ENCODE measurements at places on chromosomes 11 and 22. TPM values are rescaled to one million over a fixed set of nuclear protein-coding genes. Genes with fewer than 3 reads are reported as not detected.

DNA sequence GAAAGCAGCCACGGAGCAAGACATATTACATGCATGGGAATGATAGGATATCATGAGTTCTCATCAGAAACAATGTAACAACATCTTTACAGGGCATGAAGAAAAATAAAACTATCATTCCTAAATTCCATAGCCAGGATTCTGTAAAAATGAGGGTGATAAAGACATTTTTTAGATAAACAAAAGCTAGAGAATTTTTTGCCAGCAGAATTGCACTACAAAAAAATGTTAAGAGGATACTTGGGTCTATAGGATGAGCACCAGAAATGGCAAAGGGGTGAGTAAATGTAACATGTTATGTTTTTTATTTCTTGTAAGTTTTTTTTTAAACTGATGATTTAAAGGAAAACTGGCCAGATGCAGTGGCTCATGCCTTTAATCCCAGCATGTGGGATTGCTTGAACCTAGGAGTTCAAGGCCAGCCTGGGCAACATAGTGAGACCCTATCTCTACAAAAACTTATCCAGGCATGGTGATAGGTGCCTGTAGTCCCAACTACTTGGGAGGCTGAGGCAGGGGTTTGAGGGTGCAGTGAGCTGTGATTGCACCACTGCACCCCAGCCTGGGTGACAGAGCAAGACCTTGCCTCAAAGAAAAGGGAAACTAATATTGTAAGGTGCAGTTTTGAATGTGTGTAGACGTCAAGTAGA, 33.2 kb downstream of the TBX1 start:
- H3K4me1 ChIP-seq: no peaks in the 10 kb centered on the region
- H3K36me3 ChIP-seq: no peaks in the 10 kb centered on the region
- H3K27me3 ChIP-seq: no peaks in the 10 kb centered on the region
- H3K4me3 ChIP-seq: no peak overlapping the region
- no peak overlapping the region for H3K27ac ChIP-seq

DNA sequence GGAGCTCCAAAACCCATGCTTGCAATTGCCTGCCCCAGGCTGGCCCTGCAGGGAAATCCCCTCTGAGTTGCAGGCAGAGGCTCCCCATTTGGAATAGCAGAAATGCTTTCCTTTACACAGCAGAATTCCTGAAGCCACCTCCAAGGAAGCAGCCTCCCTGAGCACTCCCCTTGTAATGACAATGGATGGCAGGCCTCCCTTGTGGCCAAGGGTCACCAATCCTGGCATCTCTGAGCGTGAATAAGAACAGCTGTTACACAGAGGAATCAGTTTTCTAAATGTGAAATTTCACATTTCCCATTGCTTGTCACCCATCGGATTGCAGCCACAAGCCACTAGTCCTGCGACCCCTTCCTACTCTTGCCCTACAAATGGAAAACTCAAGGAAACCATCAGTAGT, 107.6 kb downstream of the GALNT18 start:
- H3K27me3 ChIP-seq: no peaks in the 10 kb centered on the region
- H3K4me3 ChIP-seq: no peak overlapping the region
- peaks cover 2% of the 10 kb centered on the region for H3K4me1 ChIP-seq
- no peak for DNase-seq

The PLCB3 gene
- total RNA-seq: 104 TPM

DNA sequence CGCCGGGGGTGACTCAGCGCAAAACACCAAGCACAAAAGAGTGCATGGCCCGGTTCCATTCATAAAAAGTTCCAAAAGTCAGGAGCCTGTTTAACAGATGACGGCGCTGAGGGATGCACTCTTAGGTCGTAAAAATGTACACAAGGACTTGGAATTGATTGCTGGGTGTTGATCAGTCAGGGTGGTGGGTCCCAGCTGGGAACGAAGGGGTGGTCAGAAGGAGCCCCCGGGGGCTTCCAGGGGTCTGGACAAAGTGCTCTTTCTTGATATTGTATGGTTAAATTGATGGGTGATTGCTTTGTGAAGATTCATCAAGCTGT, 20.7 kb downstream of the IFITM10 start:
- no peaks in the 10 kb centered on the region for H3K4me1 ChIP-seq
- H3K27me3 ChIP-seq: no peaks in the 10 kb centered on the region

GRCh38 chr11:58216476-58216875, 4.0 kb downstream of the OR1S1 start:
- no peak overlapping the region for H3K27ac ChIP-seq
- H3K4me3 ChIP-seq: no peak overlapping the region
- DNase-seq: no peak
- H3K4me1 ChIP-seq: no peaks in the 10 kb centered on the region

DNA sequence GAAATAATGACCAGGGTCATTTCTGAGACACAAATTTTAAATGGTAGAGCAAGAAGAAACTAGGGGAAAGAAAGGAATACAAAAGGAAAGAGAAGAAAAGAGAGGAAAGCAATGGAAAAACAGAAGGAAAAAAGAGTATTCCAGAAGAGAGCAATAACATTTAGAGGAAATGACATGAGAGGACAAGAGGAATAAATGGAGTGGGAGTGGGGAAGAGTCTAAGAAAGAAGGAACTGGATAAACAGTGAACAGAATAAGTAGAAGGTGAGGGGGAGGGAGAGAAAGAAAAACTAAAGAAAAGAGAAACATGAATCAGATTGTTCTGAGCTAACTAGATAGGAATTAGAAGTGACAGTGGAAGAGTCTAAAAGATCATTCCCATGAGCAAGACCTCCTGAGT, 28.4 kb downstream of the PRDM10 start:
- no peaks in the 10 kb centered on the region for H3K36me3 ChIP-seq
- H3K27ac ChIP-seq: no peak overlapping the region
- H3K4me3 ChIP-seq: no peak overlapping the region
- H3K27me3 ChIP-seq: no peaks in the 10 kb centered on the region
- DNase-seq: no peak
- H3K4me1 ChIP-seq: no peaks in the 10 kb centered on the region

The TMEM135 gene
- total RNA-seq: 24.8 TPM

- no peaks in the 10 kb centered on the region for H3K4me1 ChIP-seq
- DNase-seq: no peak
- H3K4me3 ChIP-seq: no peak overlapping the region
- no peaks in the 10 kb centered on the region for H3K27me3 ChIP-seq
Observed at GRCh38 chr11:116916052-116916451, 78.6 kb upstream of the APOA1 start.

- DNase-seq: no peak
- H3K27ac ChIP-seq: no peak overlapping the region
- H3K4me3 ChIP-seq: no peak overlapping the region
- no peaks in the 10 kb centered on the region for H3K4me1 ChIP-seq
Observed at GRCh38 chr22:22927888-22928665, 40.5 kb downstream of the IGLL5 start.

DNA sequence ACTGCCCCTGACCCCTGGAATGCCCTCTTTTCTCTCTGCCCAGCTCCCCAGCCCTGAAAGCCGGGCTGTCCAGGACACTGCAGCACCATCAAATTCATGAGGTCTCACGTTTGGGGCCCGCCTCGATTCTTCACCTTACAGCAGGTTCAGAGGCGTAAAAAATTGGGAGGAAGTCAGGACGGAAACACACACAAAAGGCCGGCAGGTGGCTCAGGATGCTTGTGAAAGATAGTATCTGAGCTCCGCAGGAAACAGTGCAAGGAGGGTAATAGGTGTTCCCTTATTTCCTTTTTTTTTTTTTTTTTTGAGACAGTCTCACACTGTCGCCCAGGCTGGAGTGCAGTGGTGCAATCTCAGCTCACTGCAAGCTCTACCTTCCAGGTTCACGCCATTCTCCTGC, 4.1 kb downstream of the RFPL2 start:
- peaks cover 11% of the 10 kb centered on the region for H3K4me1 ChIP-seq
- H3K27me3 ChIP-seq: peaks cover 34% of the 10 kb centered on the region
- no peaks in the 10 kb centered on the region for H3K36me3 ChIP-seq
- DNase-seq: no peak
- no peak overlapping the region for H3K27ac ChIP-seq
- no peak overlapping the region for H3K4me3 ChIP-seq

The GRM5 gene
- total RNA-seq: 0.43 TPM

GRCh38 chr11:61554172-61554988, 26.5 kb downstream of the SYT7 start:
- no peak for DNase-seq
- no peak overlapping the region for H3K27ac ChIP-seq
- peaks cover 21% of the 10 kb centered on the region for H3K27me3 ChIP-seq
- H3K4me1 ChIP-seq: peaks cover 9% of the 10 kb centered on the region
- no peaks in the 10 kb centered on the region for H3K36me3 ChIP-seq
- H3K4me3 ChIP-seq: no peak overlapping the region

DNA sequence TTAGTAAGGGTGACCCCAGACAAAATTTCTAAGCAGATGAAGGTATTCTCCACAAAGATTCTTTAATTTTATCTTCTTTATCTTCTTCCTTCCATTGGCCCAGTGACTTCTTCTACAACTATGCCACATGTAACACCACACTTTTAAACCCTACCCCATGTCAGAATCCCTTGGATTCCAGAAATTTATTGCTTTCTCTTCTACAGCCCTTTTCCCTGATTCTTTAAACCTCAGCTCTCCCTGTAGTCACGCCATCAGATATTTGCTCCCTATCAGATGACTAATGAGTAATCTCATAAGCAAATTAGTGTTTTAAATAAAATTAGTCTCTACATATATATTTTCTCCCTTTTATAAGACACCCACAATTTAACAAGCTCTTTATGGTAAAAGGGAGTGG, 423.4 kb upstream of the CHORDC1 start:
- no peak overlapping the region for H3K4me3 ChIP-seq
- no peaks in the 10 kb centered on the region for H3K27me3 ChIP-seq
- no peak for DNase-seq

The MS4A4A gene
- not detected for total RNA-seq

GRCh38 chr11:76624500-76625379, 45.8 kb downstream of the LRRC32 start:
- no peak for DNase-seq
- H3K27ac ChIP-seq: no peak overlapping the region
- H3K4me1 ChIP-seq: no peaks in the 10 kb centered on the region
- H3K36me3 ChIP-seq: no peaks in the 10 kb centered on the region

The NCF4 gene
- total RNA-seq: not detected

The MN1 gene
- total RNA-seq: 4.9 TPM

- H3K4me1 ChIP-seq: no peaks in the 10 kb centered on the region
- no peak for DNase-seq
- no peak overlapping the region for H3K27ac ChIP-seq
Observed at GRCh38 chr22:38733724-38734381, 21.9 kb downstream of the SUN2 start.

DNA sequence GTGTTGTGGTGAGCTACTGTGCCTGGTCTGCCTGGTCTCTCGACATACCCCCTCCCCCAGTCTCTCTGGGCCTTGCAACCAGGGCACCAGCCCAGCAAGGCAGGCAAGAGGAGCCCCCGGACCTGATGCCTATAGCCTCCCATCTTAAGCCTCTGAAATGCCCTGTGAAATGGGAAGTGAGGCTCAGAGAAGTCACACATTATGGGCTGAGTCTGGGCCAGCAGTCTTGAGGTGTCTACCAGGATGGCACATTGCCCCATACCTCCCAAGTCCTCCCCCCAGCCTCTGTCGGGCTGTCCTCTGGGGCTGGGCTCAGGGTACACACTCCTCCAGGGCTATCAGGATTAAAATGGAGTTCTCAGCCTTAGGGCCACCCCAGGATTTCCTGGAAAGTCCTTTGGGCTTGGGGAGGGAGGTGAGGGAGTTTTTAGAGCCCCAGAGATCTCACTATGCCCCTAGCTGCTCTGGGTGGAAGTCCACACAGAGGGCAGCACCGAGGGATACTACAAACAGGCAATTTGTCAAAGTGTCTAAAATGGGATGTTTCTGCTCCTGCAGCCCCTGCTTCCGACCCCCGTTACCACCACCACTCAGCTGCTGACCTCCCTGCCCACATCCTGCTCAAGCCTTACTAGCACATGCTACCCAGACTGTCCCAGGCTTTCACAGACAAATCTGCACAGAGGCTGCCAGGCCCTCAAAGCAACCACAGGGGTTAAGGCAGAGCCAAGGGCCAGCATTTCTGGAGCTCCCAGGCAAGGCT, 3.1 kb upstream of the SH3BP1 start:
- no peaks in the 10 kb centered on the region for H3K27me3 ChIP-seq
- no peak overlapping the region for H3K4me3 ChIP-seq
- no peak overlapping the region for H3K27ac ChIP-seq
- H3K4me1 ChIP-seq: peaks cover 35% of the 10 kb centered on the region

The GTPBP1 gene
- total RNA-seq: 91.8 TPM
